Mesothelial cell of epicardium (in vitro differentiated cells): ENCODE measurements at places on chromosomes 16 and 17.

DNA sequence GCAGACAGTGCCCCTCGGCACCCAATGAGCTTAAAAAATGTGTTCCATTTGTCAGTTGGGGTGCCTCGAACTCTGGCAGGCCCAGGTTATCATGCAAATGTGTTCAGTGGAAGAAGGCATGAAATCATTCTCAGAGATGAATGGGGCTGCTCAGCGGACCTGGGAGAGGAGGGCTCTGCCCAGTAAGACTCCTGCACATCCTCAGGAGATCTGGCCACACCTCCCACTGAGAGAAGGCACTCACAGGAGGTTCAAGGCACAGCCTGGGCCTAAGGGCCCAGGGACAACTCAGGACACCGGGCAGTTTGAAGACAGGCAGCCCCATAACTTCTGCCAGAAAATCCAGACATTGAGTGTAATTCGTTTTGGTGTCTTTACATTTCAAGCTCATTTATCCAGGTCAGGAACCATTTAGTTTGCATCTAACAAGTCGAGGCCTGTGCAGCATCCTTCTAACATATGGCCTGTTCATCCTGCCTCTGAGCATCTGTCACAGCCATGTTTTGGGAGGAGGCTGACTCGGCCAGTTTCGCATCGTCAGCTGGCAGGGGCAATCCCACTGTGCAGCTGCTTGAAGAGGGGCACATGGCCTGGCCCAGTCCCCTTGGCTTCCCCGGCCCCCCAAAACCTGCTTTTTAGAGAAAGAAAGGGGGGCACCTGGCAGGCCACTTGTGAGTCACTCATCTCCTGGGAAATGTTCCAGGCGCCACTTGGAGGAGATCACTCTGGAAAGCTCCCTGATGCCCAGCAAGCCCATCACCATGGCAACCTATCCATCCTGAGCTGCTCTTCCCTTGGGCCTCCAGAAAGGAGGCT, 31.2 kb upstream of the BCAR1 start:
- no peak for DNase-seq

DNA sequence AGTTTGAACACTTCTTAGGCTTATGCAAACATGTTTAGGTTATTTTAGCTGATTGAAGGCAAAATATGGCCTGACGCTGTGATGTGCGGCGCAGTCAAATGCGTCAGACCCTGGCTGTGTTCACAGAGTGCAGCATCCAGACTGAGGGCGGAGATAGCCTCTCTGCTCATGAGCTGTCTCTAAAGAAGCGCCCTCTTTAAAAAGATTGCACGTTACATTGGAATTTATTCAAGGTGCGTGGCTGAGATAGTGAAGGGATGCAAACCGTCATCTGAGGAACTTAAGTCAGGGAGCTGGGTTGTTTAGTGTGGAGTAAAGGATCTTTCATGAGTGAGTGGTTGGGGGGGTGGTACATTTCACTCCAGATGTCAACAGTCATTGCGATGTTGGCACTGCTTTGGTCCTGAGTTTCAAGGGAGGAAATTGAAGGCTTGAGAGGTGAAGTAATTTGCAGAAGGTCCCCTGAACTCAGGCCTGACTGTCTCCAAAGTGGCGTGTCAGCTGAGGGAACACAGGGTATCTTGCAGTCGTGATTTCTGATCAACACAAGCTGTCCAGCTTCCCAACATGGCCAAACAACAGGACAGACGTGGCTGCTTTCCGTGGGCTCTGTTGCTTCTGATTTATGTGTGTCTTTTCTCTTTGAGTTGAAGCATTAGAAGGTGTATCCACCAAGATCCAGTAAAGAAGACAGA, 33.4 kb downstream of the RPTOR start:
- no peak for DNase-seq

GRCh38 chr17:20935740-20936139, 107.1 kb downstream of the USP22 start:
- no peak for DNase-seq

GRCh38 chr16:55297910-55298479, 26.0 kb upstream of the IRX6 start:
- no peak for DNase-seq

GRCh38 chr17:31431098-31431851, 39.8 kb downstream of the RAB11FIP4 start:
- DNase-seq: no peak

GRCh38 chr16:78441298-78441697, 341.8 kb downstream of the WWOX start:
- no peak for DNase-seq

DNA sequence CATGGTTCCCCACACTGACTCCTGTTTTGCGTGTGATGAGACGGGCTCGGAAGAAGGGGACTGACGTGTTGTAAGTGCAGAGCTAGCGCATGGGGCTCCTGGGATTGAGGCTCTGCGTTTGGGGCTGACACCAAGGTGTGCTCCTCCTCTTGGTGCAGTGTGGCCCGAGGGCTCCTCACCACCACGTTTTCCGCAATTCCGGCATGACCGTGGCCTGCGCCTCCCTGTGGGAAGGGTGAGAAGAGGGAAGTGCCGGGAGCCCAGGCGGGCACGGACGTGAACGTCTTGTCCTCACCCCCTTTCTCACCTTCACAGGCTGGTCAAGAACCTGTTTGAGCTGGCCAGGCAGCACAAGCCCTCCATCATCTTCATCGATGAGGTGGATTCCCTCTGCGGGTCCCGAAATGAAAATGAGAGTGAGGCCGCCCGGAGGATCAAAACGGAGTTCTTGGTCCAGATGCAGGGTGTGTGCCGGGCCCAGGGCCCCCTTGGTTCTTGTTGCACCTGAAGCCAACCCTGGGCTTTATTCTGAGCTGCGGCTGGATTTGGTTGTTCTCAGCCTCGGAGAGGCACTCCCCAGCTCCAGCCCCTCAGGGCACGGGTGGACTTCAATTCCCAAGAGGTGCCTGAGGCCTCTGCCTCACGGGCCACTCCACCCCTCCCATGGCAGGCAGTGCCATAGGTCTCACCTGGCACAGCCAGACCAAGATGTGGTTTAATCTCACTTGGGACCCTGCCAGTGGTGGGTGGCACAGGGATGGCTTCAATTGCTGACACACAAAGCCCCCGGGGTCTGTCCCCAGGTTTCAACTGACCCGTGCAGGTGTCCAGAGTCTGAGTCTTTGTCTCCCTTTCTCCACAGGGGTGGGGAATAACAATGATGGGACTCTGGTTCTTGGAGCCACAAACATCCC, 8.9 kb downstream of the VPS4A start:
- DNase-seq: no peak

- no peak for DNase-seq
Observed at GRCh38 chr17:10116267-10116666, 82.1 kb downstream of the GAS7 start.

GRCh38 chr16:65071433-65072311, 50.2 kb downstream of the CDH11 start:
- DNase-seq: no peak

GRCh38 chr17:29620271-29620670, 2.4 kb downstream of the CORO6 start:
- DNase-seq: no peak

DNA sequence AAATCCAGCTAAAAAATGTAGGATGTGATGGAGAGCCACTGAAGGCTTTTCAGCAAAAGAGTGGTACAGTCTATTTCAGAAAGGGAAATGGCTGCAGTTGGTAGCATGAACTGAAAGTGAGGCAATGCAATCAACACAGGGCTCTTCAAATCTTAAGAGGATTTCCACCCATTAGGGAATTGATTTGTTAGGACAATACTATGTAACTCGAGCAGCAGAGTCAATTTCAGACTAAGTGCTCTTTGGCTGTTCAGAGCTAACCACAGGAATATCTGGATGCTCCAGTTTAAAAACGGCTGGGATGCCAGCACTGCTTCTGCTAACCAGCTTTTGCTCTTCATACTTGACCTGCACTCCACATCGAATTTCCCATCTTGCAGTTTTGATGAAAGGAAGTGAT, 24.6 kb downstream of the CACNG1 start:
- no peak for DNase-seq

GRCh38 chr16:89953671-89954406, 5.3 kb downstream of the DEF8 start:
- DNase-seq: no peak

- no peak for DNase-seq
Observed at GRCh38 chr16:67445441-67445912, 14.6 kb downstream of the HSD11B2 start.

GRCh38 chr16:30350134-30350871, 4.8 kb downstream of the CD2BP2 start:
- DNase-seq: no peak

GRCh38 chr17:43327834-43328420, 70.9 kb upstream of the ARL4D start:
- DNase-seq: no peak

GRCh38 chr16:11660565-11660964, 7.7 kb upstream of the SNN start:
- DNase-seq: no peak
